ENCODE measurements at places on chromosomes 11 and 22. TPM values are rescaled to one million over a fixed set of nuclear protein-coding genes. Genes with fewer than 3 reads are reported as not detected.

SLC22A6 gene
- not detected for total RNA-seq

CYTH4 gene
- total RNA-seq: 2.0 TPM

CDCA5 gene
- 0.36 TPM for total RNA-seq

SERHL2 gene
- total RNA-seq: 1.7 TPM

TYMP gene
- 13.0 TPM for total RNA-seq

MS4A3 gene
- total RNA-seq: not detected

OR6T1 gene
- total RNA-seq: not detected

ARHGEF17 gene
- 8.9 TPM for total RNA-seq

CLMP gene
- total RNA-seq: 2.3 TPM

LZTR1 gene
- 26.8 TPM for total RNA-seq

DNAL4 gene
- 5.7 TPM for total RNA-seq

ART5 gene
- 3.1 TPM for total RNA-seq

KBTBD4 gene
- total RNA-seq: 25.0 TPM

MMP13 gene
- not detected for total RNA-seq

GAS2L1 gene
- 23.0 TPM for total RNA-seq

ANO1 gene
- total RNA-seq: 2.3 TPM

FJX1 gene
- total RNA-seq: 1.6 TPM

TNNT3 gene
- 2,026 TPM for total RNA-seq

CCDC87 gene
- total RNA-seq: 0.41 TPM

ZFPL1 gene
- total RNA-seq: 42.0 TPM

RABL2B gene
- 1.6 TPM for total RNA-seq

SLC25A22 gene
- total RNA-seq: 0.80 TPM

MPPED1 gene
- not detected for total RNA-seq

Data from gastrocnemius medialis (tissue), 4 donors.